ENCODE measurements at places on chromosomes 2 and 18.

- no peak for DNase-seq
Measured at GRCh38 chr18:28905509-28905908, 728.6 kb upstream of the CDH2 start.

GRCh38 chr2:239012936-239013677 lies 165.2 kb downstream of the TWIST2 start:
- no peak for DNase-seq

DNA sequence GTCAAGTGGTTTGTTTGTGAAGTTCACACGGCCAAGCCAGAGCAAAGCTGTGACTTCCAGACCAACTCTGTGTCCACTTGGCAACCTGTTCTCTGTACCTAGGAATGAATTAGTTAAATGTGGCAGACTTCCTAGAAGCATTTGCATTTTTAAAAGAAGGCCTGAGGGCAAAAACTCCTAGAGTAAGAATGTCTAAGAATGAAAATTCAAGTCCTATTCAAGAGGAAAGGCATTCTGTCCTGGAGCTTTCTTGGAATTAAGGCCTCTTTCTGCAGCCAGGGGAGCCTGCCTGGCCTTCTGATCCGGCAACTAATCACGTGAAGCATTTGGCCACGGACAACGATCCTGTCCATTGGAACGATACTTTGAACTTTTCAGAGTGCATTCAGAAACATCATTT lies 155.0 kb downstream of the SETBP1 start:
- no peak for DNase-seq

GRCh38 chr2:71721362-71721665 lies 268.0 kb downstream of the DYSF start:
- DNase-seq, result no peak

- DNase-seq, result no peak
Measured at GRCh38 chr2:105641389-105641811, 103.3 kb upstream of the NCK2 start.

- no peak for DNase-seq
Measured at GRCh38 chr18:75106746-75107145, 102.2 kb downstream of the PTGR3 start.

GRCh38 chr18:62935994-62936393 lies 220.7 kb downstream of the PHLPP1 start:
- no peak for DNase-seq

DNA sequence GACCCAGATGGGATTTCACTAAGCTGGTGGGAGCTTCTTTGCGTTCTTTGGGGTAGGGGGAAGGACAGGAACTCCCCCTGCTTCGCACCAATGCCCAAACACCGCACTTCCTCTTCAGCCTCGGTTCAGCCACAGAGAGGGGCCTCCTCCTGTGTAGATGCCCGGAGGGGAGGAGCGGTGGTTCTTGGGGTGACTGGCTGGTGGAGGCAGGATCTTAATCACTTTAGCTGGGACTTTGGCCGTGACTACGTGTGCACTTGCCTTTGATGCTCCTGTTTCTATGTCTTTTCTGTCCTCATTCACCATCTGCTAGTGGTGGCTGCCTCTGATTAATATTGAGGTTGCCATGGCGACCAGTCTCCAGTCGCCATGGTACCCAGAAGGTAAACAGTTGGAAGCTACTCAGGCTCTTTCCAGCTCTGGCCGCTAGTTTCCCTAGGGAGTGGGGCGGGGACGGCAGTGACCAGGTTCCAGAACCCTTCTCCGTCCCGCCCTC lies 1.9 kb downstream of the CNGA3 start:
- no peak for DNase-seq

GRCh38 chr2:9410108-9410507 lies 13.2 kb downstream of the ITGB1BP1 start:
- no peak for DNase-seq

GRCh38 chr2:15058015-15058720 lies 425.7 kb downstream of the LRATD1 start:
- DNase-seq, result peak; percentile 42

DNA sequence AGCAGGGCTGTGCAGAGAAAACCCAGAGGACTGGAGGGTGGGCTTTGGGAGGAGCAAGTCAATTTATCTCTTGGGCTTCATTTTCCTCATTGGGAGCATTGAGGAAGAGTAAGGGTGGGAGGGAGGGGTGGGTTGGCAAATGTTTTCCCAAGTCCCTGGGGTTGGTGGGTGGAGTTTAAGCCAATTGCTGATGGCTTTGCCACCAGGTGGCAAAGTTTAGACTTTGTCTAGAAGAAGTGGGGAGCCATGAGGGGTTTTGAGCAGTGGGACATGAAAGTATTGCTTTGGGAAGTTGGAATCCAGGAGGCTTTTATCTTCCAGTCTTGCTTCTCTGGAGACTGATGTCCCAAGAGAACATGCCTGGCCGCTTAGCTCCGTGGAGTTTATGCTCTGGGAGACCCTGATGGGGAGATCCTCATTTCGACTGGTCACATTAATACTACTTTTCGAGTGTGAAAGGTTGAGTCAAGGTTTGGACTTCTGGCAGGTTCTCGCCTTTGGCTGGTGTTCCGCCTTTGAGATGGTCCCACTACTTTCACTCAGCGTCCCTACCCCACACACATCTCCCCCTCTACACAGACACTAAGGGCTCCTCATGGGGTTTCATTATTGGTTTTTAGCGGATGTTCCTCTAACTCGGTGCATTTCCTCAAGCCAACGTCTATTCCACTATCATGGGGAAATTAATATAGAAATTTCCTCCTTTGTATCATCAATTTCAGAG lies 126.7 kb downstream of the PRKCE start:
- no peak for DNase-seq

DNA sequence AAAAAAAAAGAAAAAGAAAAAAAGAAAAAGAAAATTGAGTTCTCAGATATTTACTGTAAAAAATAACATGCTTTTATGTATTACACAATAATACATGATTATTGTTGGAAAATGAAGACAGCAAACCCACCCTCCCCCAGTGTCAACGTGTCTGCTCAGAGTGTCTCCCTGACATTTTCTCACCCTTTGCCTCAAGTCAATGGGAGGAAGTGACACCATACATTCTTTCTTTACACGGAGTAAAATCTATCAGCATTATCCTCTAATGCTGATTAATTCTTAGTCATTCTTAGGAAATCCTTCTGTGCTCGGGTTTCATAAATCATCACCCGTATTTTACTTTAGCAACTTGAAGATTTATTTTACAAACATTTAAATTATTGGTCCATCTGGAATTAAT lies 32.0 kb downstream of the CTAGE1 start:
- DNase-seq, result no peak

GRCh38 chr2:97355887-97356286 lies 233.8 kb downstream of the ANKRD36B start:
- no peak for DNase-seq

DNA sequence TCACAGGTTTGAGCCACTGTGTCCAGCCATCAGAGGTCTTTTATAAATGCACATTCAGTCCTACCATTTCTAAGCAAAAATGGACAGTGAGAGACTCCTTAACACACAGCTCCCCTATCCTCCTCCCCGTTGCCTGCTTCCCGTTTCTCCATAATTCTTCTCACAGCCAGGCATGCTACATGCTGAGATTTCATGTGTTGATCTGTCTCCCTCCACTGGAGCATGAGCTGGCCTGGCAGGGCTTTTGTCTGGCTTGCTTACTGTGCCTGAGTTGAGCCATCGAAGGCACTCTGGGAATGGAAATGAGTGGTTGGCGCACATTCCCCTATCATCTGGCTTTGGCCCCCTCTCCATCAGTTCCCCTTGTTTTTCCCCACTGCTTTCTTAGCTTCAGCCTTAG lies 413.5 kb downstream of the PTPRM start:
- no peak for DNase-seq

DNA sequence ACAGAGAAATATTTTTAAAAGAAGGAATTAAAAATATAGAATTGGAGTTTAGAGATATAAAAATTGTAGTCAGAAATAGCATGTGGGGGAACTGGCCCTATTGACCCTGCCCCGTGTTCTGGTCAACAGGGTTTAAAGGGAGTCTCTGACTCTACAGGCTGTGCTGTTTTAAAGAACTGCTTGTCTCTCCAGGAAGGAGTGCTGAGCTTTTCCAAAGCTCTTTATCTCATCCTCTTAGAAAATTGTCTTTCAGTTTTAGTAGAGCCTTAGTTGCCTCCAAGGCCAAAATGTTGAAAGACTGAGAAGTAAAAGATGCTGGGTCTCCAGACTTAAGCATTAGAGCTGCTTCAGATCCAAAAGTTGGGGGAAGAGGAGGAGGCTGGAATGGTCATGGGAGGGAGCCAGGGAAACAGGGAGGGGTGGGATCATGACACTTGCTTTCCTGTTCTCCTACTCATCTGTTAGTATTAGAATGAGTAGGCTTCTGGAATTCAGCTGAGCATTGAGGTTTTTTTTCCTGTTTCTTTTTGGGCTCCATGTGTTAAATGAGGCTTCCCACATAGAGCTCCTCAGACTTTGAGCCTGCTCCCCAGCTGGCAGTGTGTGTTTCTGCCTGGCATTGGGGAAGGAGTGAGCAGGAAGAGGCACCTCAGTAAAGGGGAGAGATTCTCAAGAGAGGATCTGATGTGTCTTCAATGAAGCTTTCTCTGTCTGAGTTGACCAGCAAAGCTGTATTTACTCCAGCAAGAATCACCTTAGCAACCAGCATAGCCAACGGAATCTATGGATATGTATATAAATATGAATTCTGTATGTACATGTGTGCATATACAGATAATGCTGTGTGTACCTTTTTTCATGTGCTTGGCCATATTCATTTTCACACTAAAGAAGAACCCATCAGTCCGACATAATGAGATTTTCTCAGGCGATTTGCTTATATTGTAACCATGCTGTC lies 186.8 kb upstream of the FBXO11 start:
- DNase-seq, result no peak

- DNase-seq, result no peak
Measured at GRCh38 chr2:177573120-177573519, 180.5 kb downstream of the AGPS start.

- DNase-seq, result no peak
Measured at GRCh38 chr2:135980434-135981079, 4.9 kb downstream of the DARS1 start.

DNA sequence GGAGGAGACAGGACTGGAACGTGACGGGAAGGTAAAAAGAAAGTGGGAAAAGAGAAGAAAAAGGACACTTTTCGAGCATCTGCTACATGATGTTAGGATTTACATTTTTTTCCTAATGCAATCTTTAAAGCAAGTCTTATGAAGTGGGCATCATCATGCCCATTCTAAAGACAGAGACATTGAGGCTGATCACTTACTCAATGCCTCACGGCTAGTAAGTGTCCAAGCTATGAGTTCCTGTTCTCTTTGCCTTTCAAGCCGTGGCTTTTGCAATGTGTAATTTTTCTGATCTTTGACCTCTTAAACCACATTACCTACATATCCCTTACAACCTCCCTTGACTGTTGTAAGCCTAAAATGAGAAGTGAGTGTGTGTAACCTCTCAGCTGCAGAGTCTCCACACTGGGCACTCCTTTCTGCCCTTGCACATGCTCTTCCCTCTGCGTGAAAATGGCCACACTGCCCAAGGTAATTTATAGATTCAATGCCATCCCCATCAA lies 649.2 kb downstream of the RNF144A start:
- DNase-seq, result no peak

- no peak for DNase-seq
Measured at GRCh38 chr2:113769555-113769954, 13.1 kb upstream of the SLC35F5 start.

DNA sequence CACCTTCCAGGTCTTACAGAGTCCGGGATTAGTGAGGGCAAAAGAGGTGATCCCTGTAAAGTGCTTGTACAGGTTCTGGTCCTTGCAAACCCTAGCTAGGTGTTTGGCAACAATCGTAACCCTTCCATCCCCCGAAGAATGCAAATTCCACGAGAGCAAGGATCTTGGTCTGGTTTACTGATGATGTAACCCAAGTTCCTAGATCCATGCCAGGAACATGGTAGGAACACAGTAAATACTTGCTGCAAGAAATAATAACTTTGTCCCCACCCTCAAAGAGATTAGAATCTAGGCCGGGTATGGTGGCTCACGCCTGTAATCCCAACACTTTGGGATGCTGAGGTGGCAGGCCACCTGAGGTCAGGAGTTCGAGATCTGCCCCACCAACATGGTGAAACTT lies 6.8 kb upstream of the NEU2 start:
- DNase-seq, result no peak

GRCh38 chr18:76454418-76454817 lies 40.6 kb downstream of the ZNF516 start:
- DNase-seq, result no peak

DNA sequence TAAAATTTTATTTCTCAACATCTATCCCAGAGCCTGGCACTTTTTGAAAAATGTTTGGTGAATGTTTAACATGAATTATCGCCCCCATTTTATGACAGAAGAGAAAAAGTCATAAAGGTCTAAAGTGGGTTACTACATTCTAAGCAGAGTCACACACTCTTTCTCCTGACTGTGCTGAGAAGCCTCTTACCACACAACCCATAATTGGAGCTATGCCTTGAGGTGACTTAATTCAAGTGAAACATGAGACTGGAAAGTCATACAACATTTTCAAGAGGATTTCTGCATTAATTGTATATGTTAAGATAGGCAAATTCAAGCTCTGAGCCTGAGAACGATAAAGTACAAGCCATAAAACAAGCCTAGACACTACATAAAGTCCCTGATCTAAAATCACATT lies 3.1 kb upstream of the DSEL start:
- DNase-seq, result no peak

GRCh38 chr2:67486041-67486796 lies 89.1 kb downstream of the ETAA1 start:
- no peak for DNase-seq

DNA sequence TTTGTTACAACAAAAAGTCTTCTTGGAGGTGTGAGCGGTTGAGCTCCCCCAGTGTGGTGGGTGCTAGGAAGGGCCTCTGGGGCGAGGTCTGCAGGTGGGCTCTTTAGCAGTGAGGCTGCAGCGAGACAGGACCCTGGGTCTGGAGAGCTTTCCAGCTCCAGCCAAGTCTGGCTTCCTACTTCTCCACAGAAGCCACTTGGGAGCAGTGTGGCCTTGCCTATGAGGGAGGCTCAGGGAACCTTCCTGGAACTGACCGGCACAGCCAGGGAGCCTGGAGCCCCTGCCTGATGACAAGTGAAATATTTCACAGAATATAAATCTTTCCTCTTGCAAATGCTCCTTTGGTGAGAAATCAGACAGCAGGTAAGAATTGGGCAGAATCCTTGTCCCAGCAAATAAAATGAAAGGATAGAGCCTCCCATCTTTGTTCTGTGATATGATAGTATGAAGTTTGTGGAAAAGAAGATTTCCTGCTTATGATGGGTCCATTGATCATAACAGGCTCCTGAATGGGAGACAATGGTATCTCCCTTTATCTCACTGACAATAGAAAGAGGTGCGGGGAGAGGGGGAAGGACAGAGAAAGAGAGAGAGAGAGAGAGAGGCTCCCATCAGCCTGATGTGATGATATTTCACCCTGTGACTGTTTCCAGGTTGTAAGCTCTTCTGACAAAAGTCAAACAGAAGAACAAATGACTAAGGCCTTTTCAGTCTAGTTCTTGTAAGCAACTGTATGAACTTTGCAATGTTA lies 289.8 kb upstream of the SPRED2 start:
- DNase-seq, result no peak

- DNase-seq, result no peak
Measured at GRCh38 chr2:235876099-235876679, 292.0 kb downstream of the GBX2 start.

DNA sequence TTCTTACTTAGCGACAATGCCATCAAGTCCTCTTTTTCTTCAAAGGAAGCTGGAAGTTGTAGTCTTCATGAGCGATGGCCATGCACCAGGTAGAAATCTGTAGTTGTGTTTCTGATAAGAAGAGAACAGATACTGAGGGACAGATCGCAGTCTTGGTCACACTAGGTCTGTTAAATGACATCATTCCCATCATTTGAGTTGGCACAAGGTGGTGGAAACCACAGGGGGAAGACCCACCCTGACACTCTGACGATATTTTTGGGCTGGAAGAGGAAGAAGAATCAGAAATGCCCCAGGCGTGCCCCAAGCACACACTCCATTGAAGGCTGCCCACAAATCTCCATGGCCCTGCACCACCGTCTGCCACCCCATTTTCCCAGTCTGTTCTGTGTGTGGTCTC lies 89.0 kb upstream of the BOD1L2 start:
- peak; percentile 22 for DNase-seq

All from activated CD4-positive, alpha-beta T cell treated with anti-CD3 and anti-CD28 coated beads, Interleukin-2, Interleukin-4, amounts not matched to agents 100 ng/mL and 50 ng/mL, durations not matched to agents 16 hours and 8 hours (primary cell).